ENCODE measurements at places on chromosomes 11 and 22. TPM values are rescaled to one million over a fixed set of nuclear protein-coding genes. Genes with fewer than 3 reads are reported as not detected.
A peak's percentile ranks its signal among the peaks of the same experiment; 100 is the strongest.

INPP5J gene
- total RNA-seq: under 0.01 TPM

DEUP1 gene
- total RNA-seq: not detected

APOL5 gene
- total RNA-seq: not detected

DBX1 gene
- total RNA-seq: not detected

MUC5AC gene
- total RNA-seq: under 0.01 TPM

NAALAD2 gene
- 7.9 TPM for total RNA-seq

CHST1 gene
- total RNA-seq: 0.82 TPM

SWAP70 gene
- total RNA-seq: 53.2 TPM

SLC22A8 gene
- total RNA-seq: not detected

SCGB1C1 gene
- total RNA-seq: not detected

JAML gene
- total RNA-seq: not detected

TMPRSS13 gene
- total RNA-seq: not detected

OR56B4 gene
- not detected for total RNA-seq

DNA sequence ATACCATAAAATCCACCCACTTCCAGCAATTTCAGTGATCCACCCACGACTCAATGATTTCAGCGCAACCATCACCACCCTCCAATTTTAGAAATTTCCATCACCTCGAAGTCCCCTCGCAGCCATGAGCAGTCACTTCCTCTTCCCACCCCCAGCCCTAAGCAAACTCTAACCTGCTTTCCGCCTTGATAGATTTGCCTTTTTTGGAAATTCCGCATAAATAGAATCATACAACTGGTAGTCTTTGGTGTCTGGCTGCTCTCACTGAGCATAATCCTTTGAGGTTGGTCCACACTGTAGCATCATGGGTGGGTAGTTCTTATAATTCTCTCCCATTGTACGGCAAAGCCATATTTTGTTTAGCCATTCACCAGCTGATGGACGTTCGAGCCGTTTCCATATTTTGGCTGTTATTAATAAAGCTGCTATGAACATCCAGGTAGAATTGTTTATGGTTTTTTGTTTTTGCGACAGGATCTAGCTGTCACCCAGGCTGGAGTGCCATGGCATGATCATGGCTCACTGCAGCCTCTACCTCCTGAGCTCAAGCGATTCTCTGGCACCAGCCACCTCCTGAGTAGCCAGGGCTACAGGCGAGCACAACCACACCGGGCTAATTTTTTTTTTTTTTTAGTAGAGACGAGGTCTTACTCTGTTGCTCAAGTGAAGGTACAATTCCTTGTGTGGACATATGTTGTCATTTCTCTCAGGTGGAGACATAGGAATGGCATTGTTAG, 16.0 kb downstream of the PIM3 start:
- no peak for DNase-seq

- DNase-seq: no peak
Measured at GRCh38 chr22:30021881-30022619, 58.2 kb upstream of the HORMAD2 start.

DNA sequence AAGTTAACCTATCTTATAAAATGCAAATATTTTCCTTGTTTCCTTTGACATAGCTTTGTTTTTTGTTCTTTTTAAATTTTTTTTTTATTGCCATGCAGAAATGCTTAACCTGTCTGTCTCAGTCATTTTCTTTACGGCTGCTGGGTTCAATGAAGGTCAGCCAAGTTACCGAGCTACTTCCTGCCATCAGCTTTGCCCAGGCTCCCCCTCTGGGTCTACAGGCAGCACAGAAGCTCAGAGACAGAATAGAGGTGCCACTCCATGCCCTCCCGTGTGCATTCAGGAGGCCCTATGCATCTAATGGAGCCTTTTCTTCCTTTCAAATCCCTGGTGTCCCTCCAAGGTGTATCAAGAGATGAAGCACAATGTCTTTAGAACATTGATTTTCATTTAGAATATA, 411.0 kb upstream of the NARS2 start:
- DNase-seq: no peak

DNA sequence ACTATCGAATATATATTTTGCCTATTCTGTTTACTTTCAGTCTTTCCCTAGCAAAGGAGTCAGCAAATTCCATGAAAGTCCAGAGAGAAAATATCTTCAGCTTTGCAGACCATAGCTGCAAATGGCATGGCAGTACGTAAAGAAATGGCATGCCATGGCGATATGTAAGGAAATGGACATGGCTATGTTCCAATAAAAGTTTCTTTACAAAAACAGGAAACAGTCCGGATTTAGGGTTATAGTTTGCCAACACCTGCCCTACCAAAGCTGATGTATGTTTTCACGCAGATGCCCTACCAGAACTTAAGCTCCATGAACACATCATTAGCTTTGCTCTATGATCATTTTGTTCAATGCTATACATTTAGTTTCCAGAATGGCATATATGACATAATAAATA, 19.5 kb downstream of the KIAA0930 start:
- no peak for DNase-seq

GRCh38 chr11:125272092-125272491, 107.5 kb downstream of the PKNOX2 start:
- DNase-seq: no peak

DNA sequence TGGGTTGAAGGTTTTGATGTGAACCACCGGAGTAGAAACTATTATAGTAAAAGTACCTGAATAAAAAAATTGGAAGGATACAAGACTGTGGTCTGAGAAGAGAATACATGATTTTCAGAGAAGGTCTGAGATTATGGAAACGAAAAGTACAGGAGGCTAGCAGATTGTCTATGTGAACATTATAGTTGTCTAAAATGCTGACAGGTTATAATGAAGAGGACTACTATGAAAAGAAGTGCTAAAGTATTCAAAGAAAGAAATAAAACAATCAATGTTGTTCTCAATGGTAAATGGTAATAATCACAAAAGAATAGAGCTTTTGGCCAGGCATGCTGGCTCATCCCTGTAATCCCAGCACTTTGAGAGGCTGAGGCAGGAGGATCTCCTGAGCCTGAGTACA, 34.0 kb downstream of the RAB6A start:
- DNase-seq: no peak

DNA sequence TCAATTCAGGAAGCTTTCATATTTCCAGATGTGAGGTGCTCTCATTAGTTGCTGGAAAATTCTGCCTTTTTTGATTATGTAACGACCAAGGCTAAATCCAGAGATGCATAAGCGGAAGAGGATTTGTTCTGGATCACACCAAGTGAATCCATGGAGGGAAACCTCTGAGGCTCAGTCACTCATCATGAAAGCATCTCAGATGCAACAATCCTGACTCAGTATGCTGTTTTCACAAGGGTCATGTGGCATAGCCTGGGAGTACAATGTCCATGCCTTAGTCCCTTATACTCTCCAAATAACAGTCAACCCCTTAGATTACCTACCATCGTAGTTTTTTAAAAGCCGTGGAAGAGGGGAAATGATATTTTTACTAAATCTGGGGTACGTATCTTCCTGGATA, 445.6 kb downstream of the NTM start:
- DNase-seq: peak; percentile 4

- DNase-seq: no peak
Measured at GRCh38 chr11:134654161-134654915, 242.3 kb upstream of the B3GAT1 start.

GRCh38 chr11:106789406-106789805, 228.9 kb downstream of the GUCY1A2 start:
- DNase-seq: no peak

GRCh38 chr22:20741634-20742581, 32.0 kb upstream of the SERPIND1 start:
- DNase-seq: peak; percentile 22

- DNase-seq: peak; percentile 62
Measured at GRCh38 chr22:50030297-50031188, 18.0 kb upstream of the IL17REL start.

DNA sequence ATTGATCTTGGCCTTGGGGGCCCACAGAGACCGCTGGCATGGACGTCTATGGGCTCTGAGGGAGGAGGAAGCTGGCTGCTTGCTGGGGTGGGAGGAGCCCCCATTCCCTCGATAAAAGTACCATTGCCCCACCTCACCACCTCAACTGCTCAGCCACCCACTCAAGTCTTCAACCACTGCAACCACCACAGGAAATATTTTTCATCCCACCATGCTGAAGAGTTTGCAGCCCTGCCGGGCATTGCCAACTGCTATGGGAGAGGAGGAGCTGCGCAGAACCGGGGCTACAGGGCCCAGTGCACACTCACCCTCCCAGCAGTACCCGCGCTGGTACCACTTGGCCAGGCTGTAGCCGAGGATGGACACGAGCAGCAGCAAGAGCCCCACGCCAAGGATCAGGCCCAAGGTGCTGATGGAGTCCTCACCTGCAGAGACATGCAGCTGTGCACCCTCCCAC, 29.2 kb downstream of the IL10RA start:
- no peak for DNase-seq

DNA sequence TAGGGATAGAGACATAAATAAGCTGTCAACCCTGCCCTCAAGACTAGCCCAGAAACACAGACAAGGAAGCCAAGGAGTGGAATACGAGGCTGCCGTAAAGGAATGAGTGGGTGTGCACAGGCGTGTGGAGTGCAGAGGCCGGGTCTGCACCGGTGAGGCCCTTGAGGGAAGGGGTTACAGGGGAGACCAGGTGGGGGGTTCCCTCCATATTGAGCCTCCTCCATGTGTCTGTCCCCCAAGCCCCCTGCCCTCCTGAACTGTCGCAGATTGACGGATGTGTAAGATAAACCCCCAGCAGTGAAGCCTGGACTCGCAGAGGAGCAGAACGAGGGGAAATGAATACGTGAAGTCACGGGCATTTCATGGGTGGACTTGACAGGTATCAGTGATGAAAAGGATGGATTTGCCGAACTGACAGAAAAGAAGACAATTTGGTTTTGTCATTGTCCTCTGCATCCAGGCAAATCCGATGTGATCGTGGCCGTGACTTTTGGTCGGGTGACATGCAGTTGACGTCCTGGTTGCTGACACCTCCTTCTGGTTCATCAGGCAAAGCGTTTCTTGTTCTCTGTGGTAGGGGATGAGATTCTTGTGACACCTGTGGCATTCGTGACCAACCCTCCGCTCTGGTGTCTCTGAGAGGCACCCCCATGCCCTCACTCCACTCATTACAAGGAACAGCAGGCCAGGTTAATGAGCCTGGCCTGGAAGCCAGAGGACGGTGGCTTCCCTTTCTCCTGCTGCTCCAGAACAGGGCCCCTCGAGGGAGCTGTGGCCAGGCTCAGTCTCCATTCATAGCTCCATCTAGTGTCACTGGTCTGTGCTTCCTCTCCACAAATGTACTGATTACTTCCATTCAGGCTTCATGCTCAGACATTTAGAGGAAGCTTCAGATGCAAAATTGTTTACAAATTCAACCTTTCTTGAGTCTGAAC, 223.1 kb upstream of the B3GAT1 start:
- DNase-seq: no peak

GRCh38 chr11:17008099-17008498, 6.1 kb downstream of the PLEKHA7 start:
- DNase-seq: no peak

GRCh38 chr22:49019737-49020713, 807.6 kb downstream of the BRD1 start:
- no peak for DNase-seq

DNA sequence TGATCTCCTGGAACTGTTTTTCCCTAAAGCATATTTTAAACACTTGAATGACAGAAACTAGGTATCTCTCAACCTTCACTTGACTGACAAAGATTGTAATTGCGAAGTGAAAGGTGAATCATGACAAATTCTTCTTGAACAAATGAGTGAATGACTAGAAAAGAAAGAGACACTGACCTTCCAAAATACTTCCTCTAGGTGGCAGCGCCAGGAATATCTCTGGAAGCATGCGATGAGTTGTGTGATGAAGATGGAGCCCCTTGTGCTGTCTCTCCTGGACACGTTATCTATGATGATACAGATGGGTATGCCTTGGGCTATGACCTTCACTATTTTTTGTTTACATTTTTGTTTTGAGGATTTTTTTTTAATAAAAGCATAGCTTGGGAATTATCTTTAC, 7.0 kb upstream of the CASP12 start:
- DNase-seq: no peak

DNA sequence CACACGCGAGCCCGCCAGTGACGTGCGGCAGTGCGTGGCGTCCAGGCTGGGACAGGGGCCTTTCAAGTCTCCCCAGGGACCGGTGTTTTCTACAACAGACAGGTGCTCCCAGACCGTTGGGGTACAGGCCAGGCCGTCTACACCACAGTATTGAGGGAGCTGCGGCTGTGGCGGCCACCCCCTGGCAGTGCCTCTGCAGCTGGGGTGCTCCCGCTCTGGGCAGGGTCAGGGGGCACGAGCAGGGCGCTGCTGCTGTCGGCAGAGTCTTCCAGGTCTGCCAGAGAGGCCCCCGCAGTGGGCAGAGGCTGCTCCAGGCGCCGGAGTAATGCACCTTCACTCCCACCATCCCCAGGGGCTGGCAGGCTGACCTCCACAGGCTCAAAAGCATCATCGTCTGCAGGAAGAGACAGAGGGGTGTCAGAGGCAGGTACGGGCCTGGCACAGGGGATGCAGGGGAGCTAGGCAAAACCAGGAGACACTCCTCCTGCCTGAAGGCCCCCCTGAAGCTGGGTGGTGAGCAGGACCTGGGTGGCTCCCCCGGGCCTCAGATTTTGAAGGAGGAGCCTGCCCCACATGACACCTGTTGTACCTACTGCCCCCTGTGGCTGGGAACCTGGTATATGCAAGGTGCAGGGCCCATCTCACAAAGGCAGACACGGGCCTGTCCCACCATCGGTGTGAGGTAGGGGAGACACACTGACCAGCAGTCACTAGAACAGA, 83.3 kb downstream of the DGCR2 start:
- no peak for DNase-seq

GRCh38 chr11:70402685-70403084, 4.4 kb downstream of the CTTN start:
- DNase-seq: no peak

GRCh38 chr11:93736129-93736528, 5.2 kb downstream of the TAF1D start:
- no peak for DNase-seq

DNA sequence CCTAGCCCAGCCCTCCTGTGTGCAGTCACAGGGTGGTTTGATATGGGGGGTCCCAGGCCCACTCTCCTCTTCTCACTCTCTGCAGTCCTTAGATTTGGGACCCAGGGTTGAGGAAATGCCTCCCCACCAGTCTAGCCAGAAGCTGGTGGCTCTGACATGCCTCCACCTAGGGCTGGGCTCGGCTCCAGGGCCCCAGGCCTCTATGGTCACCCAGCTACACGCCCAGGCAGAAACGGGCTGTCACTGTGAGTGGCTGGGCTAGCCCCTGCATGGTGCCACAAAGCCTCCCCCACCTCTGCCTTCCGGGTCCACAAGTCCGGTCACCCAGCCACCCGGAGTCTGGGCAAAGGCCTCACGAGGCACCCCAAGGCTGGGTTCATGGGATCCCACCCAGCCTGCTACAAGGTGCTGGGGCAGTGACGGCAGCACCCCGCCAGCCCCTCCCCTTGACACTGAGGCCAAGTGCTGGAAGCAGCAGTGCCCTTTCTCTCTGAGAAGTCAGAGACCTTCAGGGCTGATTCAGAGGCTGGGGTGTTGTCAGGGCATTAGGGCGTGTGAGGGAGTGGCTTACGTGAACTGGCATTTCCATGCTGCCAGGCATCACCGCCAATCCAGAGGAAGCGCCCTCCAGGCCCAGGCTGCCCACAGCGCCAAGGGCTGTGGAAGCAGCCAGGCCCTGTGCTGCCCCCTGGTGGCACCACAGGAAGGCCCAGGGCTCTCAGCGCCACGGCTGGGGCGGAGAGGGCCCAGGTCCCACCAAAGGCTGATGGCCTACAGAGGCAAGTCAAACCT, 638 bp upstream of the PITPNM1 start:
- DNase-seq: peak; percentile 87
